Liver (tissue), 10 donors: ENCODE measurements at places on chromosomes 6 and 20.

- DNase-seq, result peak; percentile 56
Measured at GRCh38 chr6:13485923-13486562, 1.4 kb downstream of the GFOD1 start.

- DNase-seq, result no peak
Measured at GRCh38 chr20:12700701-12701100, 308.1 kb upstream of the SPTLC3 start.

GRCh38 chr6:16731478-16732051 lies 29.7 kb downstream of the ATXN1 start:
- no peak for DNase-seq

- no peak for DNase-seq
Measured at GRCh38 chr6:28742668-28743270, 181.0 kb downstream of the TRIM27 start.

DNA sequence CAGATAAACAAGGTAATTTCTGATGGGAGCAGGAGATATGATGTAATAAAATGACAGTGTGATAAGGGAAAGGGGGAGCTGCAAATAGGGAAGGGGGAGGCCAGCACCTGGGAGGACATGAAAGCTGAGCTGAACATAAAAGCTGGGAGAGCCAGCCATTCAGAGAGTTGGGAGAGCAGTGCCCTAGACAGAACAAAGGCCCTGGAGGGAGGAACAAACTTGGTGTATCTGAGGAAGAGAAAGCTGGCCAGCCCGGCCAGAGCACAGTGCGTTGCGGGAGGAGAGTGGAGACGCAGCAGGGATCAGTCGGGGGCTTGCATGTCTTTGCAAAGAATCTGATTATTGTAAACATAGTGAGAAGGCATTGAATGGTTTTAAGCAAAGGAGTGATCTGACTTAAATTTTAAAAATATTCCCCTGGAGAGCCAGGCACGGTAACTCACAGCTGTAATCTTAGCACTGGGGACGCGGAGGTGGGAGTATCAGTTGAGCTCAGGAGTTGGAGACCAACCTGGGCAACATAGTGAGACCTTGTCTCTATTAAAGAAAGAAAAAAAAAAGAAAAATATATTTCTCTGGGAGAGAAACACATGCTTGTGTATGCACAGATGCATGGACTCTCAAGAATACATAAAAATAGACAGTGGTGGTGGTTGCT lies 318.2 kb downstream of the ZFAND3 start:
- no peak for DNase-seq

GRCh38 chr20:58538752-58539151 lies 23.6 kb upstream of the APCDD1L start:
- DNase-seq, result no peak

DNA sequence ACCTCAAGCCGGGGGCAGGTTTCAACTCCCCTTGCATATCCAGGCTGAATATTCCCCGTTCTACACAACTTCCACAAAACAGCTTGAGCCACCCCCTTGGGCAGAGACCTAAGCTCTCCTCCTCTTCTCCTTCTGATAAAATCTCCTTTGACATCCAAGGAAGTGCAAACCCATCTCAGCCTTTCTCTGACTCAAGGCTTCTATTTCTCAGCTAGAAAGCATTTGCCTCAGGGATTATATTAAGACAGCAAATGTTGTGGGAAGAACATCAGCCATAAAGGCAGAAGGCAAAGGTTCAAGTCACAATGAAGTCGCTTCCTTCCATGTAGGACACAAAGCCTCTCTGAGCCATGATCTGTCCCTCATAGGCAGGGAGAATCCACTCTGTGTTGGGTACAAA lies 386.6 kb upstream of the ARID1B start:
- no peak for DNase-seq

- DNase-seq, result no peak
Measured at GRCh38 chr20:24095756-24096155, 107.2 kb upstream of the GGTLC1 start.

DNA sequence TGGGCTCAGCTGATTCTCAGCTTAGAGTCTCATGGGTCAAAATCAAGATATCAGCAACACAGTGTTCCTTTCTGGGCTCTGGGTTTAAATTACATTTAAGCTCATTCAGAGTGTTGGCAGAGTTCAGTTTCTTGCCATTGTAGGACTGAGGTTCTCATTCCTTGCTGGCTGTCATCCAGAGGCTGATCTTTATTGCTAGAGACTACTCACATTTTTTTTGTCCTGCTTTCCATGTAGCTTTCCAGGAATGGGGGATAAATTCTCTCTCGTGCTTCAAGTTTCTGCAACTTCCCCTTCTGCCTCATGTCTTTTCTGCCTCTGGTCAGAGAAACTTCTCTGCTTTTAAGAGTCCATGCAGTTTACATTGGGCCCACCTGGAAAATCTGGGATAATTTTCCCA lies 86.9 kb downstream of the RFX6 start:
- DNase-seq, result no peak
